ENCODE measurements at places on chromosomes 2 and 18. TPM values are rescaled to one million over a fixed set of nuclear protein-coding genes. Genes with fewer than 3 reads are reported as not detected.

DNA sequence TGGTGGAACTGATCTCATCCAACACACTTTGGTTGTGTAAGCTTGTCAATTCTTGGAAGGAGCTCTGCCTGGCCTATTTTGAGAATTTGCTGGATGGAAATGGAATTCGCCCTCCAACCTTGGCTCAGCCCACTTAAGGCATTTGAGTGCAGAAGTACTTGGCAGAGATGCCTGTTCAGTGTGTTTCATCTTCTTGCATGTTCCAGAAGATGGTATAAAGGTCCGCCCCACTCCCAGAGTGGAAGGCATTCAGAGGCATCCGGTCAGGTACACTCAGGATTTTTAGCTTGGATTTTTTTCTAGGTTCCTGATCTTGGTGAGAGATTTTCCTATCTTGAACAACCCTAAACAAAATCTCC, 61.3 kb upstream of the TXNDC2 start:
- DNase-seq: no peak

DNA sequence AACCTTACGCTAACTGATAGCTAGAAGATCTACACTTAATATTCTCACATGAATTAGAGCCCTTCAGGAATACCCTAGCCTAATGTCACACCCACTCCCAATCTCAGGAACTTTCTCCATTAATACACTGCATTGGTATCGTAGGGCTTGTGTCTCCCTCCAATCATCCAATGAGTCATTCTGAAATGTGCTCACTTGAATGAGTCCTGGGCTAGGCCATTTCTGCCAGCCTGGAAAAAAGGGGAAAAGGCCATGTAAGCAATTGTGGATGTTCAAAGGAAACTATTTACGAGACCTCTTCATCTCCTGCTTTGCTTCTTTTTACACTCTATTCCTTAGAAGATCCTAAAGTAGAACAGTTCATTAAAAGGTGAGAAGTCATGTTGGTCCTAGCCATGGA, 18.8 kb downstream of the ZEB2 start:
- DNase-seq: no peak

Gene DSG1
- total RNA-seq: not detected

Gene MC5R
- 0.36 TPM for total RNA-seq

DNA sequence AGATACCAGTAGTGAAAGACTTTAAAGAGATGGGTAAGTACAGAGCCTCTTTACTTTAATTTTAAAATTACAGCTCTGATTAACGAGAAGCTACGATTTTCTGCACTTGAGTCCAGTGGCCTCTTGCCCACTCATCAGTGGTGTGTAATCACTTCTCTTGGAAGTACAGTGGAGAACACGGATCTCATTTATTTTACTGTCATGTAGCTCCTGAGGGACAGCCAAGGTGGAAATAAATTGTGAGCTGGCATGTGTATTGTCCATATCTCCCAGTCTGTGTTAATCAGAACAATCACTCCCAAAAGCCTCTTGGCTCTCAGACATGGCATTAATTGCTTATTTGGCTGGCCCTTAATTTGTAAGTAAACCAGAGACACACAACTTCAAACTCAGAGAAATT, 69.4 kb downstream of the LOXHD1 start:
- no peak for DNase-seq

Gene REG1B
- not detected for total RNA-seq

- peak; percentile 87 for DNase-seq
Observed at GRCh38 chr2:75199428-75200011, at the start of gene TACR1. TSS of gene TACR1 (minus strand) at chr2:75199520. CDS start at chr2:75198934, 586 bp downstream.

Gene FBXO36
- 7.7 TPM for total RNA-seq

Gene PLEKHH2
- 18.8 TPM for total RNA-seq

GRCh38 chr18:13716916-13717315, 9.4 kb downstream of the FAM210A start:
- no peak for DNase-seq

Gene SERPINB12
- total RNA-seq: not detected

GRCh38 chr2:190599073-190599472, 49.8 kb upstream of the NAB1 start:
- no peak for DNase-seq

- no peak for DNase-seq
Observed at GRCh38 chr18:5457462-5457957, 86.3 kb downstream of the EPB41L3 start.

Gene CASP10
- total RNA-seq: 3.3 TPM

DNA sequence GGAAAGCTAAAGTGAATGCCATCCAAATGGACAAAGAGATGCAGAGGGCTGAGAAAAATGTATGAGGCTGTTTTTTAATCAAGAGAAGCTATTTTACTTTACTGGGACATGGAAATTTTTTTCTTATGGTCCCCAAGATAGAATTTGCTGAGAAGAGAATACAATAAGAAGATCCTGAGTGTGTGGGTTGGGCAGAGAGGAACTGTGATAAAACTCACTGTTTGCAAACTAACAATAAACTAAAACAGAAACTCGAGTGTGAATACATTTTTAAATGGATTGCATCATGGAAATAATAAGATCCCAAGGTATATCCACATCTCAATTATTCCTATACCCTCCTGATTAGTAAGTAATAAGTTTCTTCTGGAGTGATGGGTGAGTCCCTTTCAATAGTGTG, 4.4 kb downstream of the NEB start:
- no peak for DNase-seq

DNA sequence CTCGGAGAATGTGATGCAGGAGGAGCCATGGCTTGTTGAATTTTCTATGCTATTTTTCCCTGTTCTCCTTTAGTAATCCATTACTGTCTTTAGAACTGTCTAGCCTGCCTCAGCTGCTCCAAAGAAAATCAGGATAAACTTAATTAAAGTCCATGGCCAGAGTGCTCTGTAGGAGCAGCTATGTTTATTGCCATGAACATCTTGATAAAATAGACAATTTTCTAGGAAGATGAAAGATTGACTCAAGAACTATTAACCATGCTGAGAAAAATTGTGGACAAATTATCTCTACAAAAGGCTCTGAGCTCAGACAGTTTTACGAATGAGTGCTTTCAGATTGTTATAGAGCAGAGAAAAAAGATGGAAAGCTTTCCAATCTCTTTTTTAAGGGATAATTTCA, 193.0 kb downstream of the TTC32 start:
- DNase-seq: no peak

DNA sequence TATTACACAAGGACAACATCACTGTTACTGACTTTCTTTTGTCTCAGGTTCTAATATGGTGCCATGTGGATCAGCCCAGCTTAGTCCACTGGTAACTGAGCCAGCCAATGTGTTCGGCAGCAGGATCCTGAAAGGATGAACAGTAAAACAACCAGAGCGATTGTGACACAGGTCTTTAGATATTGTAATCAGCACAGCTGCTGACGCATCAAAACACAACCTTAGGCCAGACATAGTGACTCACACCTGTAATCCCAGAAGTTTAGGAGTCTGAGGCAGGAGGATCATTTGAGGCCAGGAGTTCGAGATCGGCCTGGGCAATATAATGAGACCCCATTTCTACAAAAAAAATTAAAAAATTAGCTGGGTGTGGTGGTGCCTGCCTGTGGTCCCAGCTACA, 183.4 kb upstream of the CDH20 start:
- DNase-seq: no peak

DNA sequence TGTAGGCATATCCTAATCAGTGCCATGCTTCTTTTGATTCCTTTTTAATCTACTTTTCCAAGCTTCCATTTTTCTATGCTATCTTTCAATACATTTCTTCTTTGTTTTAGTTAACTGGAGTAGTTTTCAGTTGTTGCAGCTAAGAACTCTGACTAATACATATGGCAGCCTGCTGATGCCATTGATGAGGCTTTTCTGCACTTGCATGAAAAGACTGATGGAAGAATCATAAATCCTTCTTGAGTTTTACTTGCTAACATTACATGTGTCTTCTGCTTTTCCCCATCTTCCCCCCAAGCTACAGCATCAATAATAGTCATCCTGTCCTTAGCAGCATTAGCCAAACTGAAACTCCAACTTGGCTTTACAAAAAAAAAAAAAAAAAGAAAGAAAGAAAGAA, 203.3 kb downstream of the LRP1B start:
- DNase-seq: no peak

GRCh38 chr2:217162533-217162932, 302.7 kb upstream of the TNP1 start:
- DNase-seq: peak; percentile 66

GRCh38 chr2:133418021-133418420, 150.2 kb downstream of the NCKAP5 start:
- no peak for DNase-seq

Gene IL36RN
- total RNA-seq: not detected

GRCh38 chr2:71944183-71944550, 203.5 kb downstream of the CYP26B1 start:
- no peak for DNase-seq

DNA sequence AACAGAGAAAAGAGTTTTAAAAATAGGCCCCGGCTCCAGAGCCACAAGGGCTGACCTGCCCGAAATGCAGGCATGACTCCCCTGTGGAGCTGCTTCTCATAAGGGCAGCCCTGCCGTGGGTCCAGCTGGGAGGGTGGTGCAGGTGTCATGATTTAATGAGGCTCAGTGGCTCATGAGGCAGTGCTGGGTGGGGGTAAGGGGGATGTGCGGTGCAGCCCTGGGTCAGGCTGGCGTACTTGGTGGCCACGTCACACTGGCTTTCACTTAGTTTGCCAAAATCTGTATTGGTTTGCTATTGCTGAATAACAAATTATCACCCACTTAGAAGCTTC, 33.6 kb downstream of the HJURP start:
- peak; percentile 72 for DNase-seq

Gene MATN3
- total RNA-seq: 2.4 TPM

DNA sequence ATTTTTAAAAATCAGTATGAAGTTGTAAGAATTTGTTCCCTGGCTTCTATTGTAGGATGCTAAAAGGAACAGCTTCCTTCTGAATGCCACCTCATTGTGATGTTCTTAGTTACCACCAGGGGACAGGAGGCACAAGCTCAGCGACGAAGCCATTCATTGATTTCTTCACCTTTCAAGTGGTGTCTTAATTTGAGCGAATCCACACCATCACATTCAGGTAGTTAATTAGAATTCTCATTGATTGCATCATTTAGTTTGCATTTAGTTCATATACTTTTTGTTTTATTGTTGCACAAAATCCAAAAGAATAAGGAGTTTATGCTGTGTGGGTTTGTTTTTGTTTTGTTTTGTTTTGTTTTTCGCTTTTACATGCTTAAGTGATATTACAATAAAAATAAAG, 23.1 kb downstream of the CYP27C1 start:
- DNase-seq: no peak

DNA sequence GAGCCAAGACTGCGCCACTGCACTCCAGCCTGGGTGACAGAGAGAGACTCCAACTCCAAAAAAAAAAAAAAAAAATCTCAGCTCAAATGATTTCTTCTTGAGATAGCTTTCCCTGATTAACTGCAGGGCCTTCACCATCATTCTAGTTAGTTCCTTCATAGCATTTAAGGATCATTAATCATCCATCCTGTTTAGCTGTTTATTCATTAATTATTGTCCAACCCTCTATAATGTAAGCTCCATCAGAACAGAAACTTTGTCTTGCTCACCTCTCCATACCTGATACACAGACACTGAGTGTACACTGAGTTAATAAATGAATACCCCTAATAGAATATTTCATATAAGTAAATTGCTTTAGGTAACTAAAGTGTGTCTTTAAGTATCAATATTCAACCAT, 42.2 kb upstream of the ENOSF1 start:
- DNase-seq: no peak

Gene ASNSD1
- total RNA-seq: 81.8 TPM

DNA sequence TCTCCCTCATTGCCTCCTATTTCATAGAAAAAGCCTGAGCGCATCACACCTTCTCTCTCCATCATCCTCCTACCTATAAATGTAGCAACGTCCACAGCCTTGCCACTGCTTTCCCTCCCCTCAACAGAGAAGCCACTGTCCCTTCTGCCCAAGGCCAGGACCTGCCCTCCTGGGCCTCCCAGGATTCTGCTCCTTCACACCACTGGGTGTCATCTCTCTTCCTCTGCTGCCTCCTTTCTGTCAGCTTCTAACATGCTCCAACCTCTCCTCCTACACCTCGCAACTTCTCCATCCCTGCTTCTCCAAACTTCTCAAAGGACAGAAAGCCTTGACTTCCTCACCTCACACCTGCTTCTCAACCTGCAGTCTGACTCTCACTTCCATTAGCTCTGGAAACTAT, 21.2 kb upstream of the ME2 start:
- DNase-seq: no peak

- no peak for DNase-seq
Observed at GRCh38 chr18:40056079-40056692, 1898.8 kb upstream of the PIK3C3 start.

Gene MZT2B
- 128 TPM for total RNA-seq

DNA sequence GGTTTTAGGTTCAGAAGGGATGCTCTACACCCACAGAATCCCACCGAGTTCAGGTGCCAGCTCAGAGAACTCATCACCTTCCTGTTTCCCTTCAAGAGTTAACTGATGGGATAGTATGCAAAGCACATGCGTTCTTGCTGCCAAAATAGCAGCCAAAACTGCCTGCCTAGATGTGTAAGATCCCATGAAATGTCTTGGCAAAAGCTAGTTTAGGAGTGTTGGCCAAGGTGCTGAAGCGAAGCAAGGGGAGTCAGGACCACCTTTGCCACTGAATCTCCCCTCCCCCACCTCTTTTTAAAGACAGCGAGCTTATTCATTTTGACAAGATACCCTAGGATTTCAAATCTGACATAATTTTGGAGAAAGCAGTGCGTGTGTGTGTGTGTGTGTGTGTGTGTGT, 2.1 kb downstream of the DOCK10 start:
- peak; percentile 69 for DNase-seq

DNA sequence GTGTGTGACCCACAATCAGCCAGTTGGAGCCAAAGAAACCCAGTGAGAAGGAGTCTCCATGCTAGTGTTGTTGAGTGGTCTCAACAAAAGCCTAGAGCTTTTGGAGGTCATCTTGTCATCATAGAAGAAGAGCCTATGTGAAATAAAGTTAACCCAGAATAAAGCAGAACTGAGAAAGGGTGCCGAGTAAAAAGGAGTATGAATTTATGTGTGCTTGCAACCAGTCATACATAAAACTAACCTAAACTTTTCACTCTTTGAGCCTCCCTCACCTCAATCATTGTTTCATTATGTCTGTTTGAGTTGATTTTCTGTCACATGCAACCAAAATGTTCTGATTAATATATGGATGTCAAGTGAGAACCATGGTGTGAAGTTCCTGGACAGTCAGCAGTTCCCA, 599.3 kb upstream of the ZEB2 start:
- no peak for DNase-seq

- DNase-seq: no peak
Observed at GRCh38 chr2:112921982-112922381, 11.0 kb downstream of the IL37 start.

DNA sequence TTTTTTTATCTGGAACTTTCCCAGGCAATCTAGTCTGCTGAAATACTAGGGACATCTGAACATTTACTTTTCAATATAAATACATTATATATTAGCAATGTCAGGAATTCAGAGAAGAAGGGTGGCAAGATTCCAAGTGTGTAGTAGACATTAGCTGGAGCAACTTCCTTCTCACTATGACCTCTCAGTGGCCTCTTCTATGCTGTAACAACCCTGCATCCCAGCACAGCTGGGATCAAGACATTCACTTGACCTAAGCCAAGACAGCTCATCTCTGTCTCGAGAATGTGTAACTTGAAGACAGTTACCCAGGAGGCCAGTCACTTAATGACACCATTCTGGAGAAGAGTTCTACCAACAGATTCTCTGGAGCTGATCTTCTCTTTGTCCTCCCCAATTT, 61.7 kb upstream of the RALBP1 start:
- DNase-seq: no peak

Measured in osteoblast (primary cell).